ENCODE measurements at places on chromosomes 7 and 10. TPM values are rescaled to one million over a fixed set of nuclear protein-coding genes. Genes with fewer than 3 reads are reported as not detected.

The SH3PXD2A gene
- 15.2 TPM for total RNA-seq

The MYL10 gene
- not detected for total RNA-seq

GRCh38 chr7:81470724-81471379, 299.0 kb downstream of the HGF start:
- peak; percentile 75 for DNase-seq

GRCh38 chr7:36013246-36014014, 139.6 kb upstream of the EEPD1 start:
- DNase-seq: no peak

DNA sequence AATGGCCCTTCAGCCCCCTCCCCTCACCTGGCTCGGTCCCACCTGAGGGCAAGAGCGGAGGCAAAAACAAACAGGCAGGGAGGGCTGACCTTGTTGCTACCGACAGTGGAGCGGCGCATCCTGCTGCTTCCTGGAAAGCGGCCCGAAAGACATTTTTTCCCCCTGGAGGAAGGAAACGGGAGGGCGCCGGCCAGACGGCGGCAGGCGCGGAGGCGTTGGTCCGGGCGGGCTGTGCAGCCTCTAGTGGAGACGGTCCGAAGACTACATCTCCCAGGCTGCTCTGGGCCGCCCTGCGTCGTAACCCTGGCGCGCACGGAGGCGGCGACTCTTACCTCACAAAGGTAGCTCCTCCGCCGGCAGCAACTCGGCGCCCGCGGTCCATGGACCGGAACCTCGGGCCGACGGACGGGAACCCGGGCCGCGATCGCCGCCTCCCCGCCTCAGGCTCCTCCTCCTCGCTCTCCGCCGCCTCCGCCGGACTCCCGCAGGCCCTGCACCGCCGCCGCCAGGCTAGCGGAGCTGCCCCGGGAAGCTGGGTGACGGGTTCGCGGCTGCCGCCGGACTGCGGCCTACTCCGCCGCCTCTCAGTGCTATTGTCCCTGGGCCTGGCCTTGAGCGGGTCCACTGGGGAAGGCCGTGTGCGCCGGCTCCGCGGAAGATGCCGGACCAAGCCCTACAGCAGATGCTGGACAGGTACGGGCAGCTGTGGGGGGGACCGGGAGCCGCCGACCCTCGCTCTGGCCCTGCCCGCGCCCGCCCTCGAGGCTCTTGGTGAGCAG, at the start of the genes CPEB3 and MARCHF5:
Gene CPEB3, minus strand, starts transcription at position 242 of the 779 bp plus-strand sequence. CDS start 50,728 bp downstream, outside the sequence.
Gene MARCHF5, plus strand, starts transcription at position 331 of the 779 bp plus-strand sequence. Its CDS starts 328 bp downstream, at position 659.
- peak; percentile 99 for DNase-seq

The INHBA gene
- total RNA-seq: not detected

DNA sequence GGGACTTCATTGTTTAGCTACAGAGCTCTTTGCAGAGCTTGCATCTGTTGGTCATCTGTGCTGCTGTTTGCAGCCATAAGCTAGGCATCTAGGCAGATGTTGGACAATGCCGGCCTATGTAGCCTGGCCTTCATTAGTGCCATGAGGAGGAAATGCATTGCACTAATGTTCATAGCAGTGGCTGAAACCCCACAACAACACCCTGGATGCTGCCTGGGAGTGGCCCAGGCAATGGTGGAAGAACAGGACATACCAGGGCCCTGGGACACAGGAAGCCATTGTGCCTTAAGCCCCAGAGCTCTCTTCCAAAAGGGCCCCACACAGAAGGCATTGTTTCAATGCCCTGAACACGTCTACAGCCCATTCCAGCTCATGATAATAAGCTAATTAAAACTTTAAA, 131.5 kb upstream of the LYZL1 start:
- peak; percentile 31 for DNase-seq

The CEP55 gene
- 1.3 TPM for total RNA-seq

- DNase-seq: no peak
Observed at GRCh38 chr10:116891208-116891607, 41.9 kb downstream of the ENO4 start.

DNA sequence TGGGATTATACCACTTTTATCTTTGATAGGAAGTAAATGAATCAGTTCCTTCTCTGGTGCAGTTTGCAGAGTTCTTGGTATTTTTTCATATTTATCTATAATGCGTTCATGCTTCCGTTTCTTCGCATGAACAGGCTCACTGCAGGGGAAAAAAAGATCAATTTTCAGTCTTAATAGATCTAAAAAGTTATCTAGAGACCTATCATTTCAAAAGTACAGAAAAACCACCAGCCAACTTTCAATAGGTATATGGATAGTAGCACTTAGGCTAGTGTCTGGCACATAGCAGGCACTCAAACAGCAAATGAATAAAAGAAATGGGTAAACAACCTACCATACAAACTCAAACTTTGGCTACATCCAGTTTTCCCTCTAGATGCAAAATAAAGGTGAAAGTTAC, 5.5 kb downstream of the NOC3L start:
- DNase-seq: no peak

GRCh38 chr10:7275761-7276440, 134.9 kb downstream of the SFMBT2 start:
- no peak for DNase-seq

GRCh38 chr10:58839771-58840170, 327.1 kb downstream of the BICC1 start:
- no peak for DNase-seq

GRCh38 chr7:1662101-1662500, 8.0 kb upstream of the ELFN1 start:
- DNase-seq: no peak

DNA sequence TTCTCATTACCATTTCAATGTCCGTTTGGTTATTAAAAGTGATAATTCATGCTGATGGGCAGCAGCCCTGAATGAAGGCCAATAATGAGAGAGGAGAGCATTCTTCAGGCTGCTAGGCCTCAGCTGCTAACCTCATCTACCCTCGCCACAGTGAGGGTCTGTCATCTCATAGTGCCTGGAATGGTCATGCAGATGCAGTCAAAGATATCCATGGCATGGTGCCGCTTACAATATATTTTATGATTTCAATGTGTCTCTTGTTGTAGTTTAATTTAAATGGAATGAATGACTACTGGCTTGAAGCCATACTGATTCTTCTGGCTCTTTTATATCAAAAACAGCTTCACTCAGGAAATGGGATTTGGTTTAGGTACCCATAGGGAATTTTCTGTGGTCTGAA, 126.9 kb downstream of the SLC16A9 start:
- DNase-seq: no peak

DNA sequence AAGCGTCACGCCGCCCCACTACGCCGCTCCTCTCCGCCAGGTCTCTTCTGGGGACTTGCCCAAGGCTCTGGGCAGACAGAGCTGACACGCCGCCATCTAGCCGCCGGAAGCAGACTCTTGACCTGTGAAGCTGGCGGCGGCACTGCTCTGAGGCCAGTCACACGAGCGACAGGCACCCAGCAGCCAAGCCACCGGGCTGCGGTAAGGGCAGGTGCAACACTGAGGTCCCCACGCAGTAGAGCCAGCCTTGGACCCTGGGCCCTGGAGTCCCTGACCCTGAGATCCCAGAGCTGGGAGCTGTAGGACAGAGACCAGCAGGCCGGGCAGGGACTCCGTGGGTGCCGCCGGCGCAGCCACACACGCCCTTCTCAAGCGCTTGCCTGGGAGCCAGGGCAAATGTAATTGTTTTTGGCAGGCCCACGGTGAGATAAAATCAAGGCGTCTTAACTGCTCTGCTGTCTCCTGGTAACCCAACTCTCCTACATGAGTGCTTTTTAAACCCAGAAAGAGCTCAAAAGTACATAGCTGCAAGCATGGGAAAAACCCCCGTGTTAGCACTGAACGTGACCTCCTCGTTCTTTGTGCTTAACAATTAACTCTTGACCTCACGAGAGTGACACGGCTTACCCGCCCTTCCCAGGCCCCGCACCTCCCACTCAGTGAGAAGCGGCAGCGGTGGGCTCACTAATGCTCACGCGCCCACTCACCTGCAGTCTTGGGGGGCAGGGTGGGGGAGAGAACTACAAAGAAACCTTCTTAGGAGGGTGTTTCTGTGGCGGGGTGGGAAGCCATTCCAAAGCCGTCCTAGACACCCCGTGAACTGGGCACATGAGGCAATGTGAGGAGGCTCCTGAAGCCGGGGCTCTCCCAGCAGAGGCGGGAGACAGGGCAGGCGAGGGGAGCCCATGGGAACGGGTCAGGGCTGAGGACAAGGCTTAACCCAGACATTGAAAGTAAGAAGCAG, 8.5 kb downstream of the GPER1 start:
- DNase-seq: no peak

The SLC18A3 gene
- not detected for total RNA-seq

DNA sequence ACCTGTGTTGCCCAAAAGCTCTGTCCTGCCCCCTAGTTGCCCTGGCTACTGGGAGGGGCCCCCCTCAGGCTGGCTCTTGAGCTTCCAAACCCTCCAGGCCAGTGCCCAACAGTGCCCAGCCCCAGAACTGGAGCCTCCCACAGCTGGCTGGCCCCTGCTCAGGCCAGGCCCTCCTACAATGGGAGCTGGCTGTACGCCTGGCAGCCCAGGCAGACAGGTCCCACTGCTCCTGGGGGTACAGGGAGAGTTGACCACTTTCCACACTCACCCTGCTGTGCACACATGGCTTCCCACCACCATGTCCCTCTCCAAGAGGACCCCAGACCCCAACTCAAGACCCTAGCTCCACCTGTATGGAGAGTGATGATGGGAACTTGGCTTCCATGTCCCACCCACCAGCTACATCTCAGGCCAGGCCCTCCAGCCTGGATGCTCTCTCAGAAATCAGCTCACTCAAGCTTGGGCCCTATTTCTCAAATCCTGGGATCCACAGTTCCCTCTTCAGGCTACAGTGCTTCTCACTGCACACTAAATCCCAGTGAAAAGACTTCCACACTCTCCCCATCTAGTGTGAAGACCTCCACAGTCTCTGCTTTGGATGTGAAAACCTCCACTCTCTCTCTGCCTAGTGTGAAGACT, 92.6 kb downstream of the OAT start:
- DNase-seq: peak; percentile 9

GRCh38 chr7:35748371-35748770, 52.5 kb upstream of the SEPTIN7 start:
- no peak for DNase-seq

- DNase-seq: no peak
Observed at GRCh38 chr7:27157702-27158431, 1.4 kb upstream of the HOXA7 start.

DNA sequence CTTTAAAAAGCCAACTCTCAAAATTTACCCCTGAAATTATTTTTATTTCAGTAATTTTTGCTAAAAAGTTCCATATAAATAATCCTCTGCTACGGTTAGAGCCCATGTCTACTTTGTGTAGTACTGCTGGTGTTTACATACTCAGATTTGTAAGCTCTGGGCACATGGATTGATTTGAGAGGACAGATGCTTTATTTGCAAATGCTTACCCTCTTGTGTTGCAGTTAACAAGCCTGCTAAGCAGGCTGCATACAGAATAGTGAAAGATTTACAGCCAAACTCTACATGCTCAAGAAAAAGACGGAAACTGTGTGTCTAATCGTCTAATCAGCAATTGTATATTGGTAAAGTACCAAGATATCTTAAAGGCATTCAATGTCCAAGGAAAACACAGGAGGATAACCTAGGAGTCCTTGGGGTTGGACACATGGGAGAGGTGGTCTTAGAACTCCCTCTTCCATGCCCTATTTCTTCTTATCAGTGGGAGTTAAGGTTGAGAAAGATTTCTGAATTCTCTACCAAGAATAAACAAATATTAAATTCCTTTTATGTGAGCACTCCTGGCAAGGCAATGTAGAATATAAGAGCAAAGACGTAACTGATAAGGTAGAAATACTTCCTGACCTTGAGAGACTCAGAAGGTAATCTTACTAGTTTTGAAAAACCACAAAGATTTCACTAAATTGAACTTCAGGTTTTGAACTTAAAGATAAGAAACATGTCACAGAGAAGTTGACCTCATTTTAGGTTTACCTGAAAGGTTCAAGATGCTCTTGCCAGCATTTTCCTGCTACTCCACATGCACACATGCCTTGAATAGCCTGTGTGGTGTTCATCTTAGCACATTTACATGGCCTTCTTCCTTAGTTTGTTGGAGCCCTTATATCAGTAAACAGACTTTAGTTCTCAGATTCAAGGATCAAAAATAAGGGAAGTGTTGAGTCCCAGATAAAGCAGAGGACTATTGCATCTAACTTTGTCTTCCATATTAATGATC, 1216.5 kb downstream of the SORCS3 start:
- no peak for DNase-seq

The SMO gene
- total RNA-seq: 5.7 TPM

The FBXO24 gene
- total RNA-seq: 0.37 TPM

The SPDYE8 gene
- total RNA-seq: not detected
